ENCODE measurements at places on chromosomes 6 and 20. TPM values are rescaled to one million over a fixed set of nuclear protein-coding genes. Genes with fewer than 3 reads are reported as not detected.

SCAND1 gene
- total RNA-seq: 45.7 TPM

TP53INP2 gene
- 4.9 TPM for total RNA-seq

SNAP25 gene
- total RNA-seq: 3.6 TPM

GRM1 gene
- 0.08 TPM for total RNA-seq

WASF1 gene
- 14.1 TPM for total RNA-seq

GMNN gene
- total RNA-seq: 73.1 TPM

SAMD5 gene
- 11.2 TPM for total RNA-seq

KCNK16 gene
- not detected for total RNA-seq

SIRPB2 gene
- total RNA-seq: not detected

ZSCAN23 gene
- 5.6 TPM for total RNA-seq

PACRG gene
- 0.32 TPM for total RNA-seq

ADTRP gene
- 10.0 TPM for total RNA-seq

MROH8 gene
- 3.9 TPM for total RNA-seq

COL21A1 gene
- 59.2 TPM for total RNA-seq

HECA gene
- total RNA-seq: 21.7 TPM

ADAM33 gene
- total RNA-seq: 14.8 TPM

RFX6 gene
- 6.8 TPM for total RNA-seq

HLA-DOB gene
- not detected for total RNA-seq

MED20 gene
- 18.1 TPM for total RNA-seq

GRCh38 chr6:14804001-14804784 is 441.7 kb upstream of the JARID2 start:
- DNase-seq: no peak

- no peak for DNase-seq
Measured at GRCh38 chr20:10022625-10023024, 12.2 kb upstream of the ANKEF1 start.

DNA sequence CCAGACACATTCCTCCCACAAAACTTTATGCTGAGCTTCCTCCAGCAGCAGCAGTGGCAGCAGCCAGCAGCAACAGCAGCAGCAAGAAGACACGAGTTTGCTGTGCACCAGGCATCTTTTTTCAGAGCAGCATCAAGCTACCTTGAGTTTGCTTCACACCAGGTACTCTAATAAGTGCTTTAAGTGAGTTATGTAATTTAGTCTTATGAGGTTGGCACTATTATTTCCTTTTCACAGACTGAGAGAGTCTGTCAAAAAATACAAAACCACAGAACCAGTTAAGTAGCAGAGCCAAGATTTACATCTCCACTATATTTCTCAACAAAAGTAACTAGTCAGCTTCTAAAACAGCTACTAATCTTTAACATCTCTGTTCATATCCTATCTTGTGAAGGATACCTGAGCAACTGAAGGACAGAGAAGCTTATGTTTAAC is 23.7 kb downstream of the RANBP9 start:
- no peak for DNase-seq

- no peak for DNase-seq
Measured at GRCh38 chr6:161374971-161375873, 101.4 kb upstream of the AGPAT4 start.

- no peak for DNase-seq
Measured at GRCh38 chr6:132712366-132712765, 1.5 kb downstream of the VNN1 start.

DNA sequence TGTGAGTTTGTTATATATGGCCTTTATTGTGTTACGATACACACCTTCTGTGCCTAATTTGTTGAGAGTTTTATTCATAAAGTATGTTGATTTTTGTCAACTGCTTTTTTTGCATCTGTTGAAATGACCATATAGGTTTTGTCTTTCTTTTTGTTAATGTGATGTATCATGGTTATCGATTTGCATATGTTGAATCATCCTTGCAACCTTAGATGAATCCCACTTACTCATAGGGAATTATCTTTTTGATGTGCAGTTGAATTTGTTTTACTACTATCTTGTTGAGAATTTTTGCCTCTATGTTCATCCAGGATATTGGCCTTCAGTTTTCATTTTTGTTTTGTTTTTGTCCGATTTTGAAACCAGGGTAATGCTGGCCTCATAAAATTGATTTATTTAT is 45.7 kb upstream of the TPD52L1 start:
- no peak for DNase-seq

- no peak for DNase-seq
Measured at GRCh38 chr20:10939331-10939941, 265.6 kb upstream of the JAG1 start.

DNA sequence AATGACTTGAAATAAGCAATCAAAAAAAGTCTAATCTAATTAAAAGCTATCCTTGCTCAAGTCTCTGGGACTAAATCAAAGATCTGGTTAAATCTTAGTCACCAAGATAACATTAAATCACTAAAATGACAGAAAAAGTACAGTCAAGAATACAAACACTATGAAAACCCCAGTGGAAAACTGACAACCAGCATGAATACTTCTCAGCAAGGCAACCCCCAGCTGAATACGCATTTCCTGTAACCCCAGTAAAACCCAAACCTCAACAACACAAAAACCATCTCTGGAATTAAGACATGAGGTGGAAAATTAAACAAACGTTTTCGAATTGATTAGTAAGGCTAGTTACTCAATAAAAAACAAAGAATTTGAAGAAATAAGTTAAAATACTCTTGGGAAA is 23.7 kb upstream of the ZC3H12D start:
- DNase-seq: no peak

GRCh38 chr6:70813885-70814284 is 143.0 kb downstream of the B3GAT2 start:
- DNase-seq: no peak

DNA sequence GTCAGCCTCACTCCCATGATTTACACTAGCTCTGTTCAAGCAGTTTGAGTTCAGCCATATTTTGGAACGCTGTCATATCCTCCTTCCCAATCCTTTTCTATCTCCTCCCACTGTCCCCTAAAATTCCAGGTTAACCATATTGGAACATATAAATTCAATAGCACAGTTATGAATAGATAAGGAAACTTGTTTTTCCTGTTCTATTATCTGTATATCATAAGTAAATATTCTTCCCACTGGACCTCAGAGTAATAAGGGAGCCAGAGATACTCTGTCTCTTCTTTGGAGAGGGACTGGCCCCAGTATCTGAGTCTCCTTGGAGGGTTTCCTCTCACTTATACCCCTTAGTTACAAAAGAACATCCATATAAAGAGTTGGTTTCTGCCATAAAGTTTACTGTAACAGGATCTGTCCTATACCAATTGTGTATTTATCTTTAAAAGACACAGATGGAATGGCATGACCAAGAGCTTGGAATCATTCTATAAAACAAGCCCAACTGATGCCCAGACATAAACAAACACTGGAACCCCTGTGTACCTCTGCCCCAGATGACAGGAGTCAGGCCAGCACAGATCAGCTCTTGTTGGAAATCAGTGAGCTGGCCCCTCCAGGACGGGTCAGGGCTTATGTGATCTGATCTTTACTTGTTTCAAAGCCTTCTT is 67.1 kb downstream of the EPB41L2 start:
- no peak for DNase-seq

GRCh38 chr6:169783401-169783800 is 32.0 kb downstream of the ERMARD start:
- no peak for DNase-seq

GRCh38 chr6:162306616-162307015 is 420.9 kb downstream of the PRKN start:
- DNase-seq: no peak

GRCh38 chr6:109373762-109374161 is 8.5 kb downstream of the CD164 start:
- DNase-seq: no peak

GRCh38 chr20:62811720-62812119 is 5.1 kb upstream of the COL9A3 start:
- DNase-seq: no peak

GRCh38 chr20:47496118-47496517 is 5.6 kb upstream of the NCOA3 start:
- no peak for DNase-seq

- no peak for DNase-seq
Measured at GRCh38 chr20:3326779-3327521, 80.5 kb downstream of the DNAAF9 start.

DNA sequence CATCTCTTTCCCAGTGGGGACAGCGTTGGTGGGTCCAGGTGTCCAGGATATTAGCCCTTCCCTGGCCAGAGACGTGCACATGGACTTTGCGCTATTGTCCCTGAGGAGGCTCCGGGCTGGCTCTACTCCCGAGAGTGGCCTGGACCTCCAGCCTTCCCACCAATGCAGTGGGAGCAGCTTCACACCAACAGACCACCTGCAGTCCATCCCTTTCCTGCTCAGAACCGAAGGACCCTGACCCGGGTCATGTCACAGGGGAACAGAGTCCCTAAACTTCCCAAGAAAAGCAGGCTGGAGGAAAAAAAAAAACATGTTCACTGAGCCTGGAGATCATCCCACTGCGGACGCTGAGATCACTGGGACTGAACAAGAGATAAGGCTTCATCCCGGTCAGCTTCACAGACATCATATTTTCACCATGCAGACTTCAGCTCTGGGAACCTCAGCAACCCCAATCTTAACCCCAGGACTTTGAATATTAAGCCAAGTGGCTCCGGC is 18.3 kb downstream of the ZMYND8 start:
- DNase-seq: no peak

- peak; percentile 66 for DNase-seq
Measured at GRCh38 chr6:26158581-26159356, 71.5 kb downstream of the HFE start.

GRCh38 chr6:138263963-138264362 is 45.7 kb upstream of the PBOV1 start:
- no peak for DNase-seq

DNA sequence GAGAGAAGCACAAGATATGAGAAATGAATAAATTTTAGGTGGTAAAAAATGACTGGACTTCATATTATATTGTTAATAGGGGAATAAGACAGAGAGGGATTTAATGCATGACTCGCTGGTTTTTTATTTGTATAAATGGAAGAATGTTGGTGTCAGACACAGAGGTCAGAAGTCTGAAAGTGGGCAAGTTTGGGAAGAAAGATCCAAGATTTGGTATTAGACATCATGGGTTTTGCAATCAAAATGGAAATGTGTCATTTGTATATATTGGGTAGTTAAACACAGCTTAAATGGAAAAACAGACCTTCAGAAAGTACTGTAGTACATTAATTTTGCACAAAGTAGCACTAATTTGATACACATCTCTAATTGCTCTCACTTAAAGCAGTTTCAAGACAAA is 96.2 kb downstream of the EYA4 start:
- DNase-seq: no peak

DNA sequence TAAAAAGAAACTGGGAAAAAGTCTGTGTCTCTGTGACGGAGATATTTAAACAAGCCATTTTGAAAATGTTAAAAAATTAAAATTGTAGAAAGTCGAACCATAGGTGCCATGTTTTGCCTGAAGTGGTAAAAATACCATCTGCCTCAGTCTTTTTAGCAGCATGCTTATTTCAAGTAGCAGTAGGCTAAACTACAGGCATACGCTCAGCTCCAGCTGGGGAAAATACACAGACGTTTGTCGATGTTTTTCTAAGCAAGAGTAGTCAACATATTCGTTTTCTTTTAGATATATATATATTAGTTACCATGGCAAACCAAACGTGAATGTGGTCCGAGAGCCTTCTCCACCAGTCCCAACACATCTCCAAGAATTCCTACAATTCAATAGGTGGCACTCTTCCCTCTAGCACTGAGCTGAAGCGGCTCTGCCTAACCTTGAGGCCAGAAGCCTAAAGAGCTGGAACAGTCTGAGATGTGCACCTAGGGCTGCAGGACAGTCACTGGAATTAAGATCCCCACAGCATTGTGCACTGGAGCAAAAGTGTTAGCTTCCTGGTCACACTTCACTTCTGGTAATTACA is 70.2 kb upstream of the BEND3 start:
- DNase-seq: peak; percentile 49

DNA sequence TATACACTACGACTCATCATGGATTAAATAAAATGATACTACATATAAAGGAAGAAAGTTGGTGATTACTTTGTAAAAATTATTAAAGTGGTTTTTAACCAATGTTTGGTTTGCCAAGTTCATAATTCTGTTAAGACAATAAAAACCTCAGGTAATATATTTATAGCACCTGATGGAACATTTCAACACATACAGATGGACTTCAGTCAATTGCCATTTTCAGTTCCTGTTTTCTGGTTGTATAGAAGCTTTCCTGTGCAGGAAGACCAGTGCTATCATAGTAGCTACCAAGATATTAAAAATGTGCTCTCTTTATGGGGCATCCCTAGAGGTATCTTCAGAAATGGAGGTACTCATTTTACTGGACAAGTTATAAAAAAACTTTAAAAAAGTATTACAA is 1686.4 kb downstream of the GRIK2 start:
- no peak for DNase-seq

- peak; percentile 93 for DNase-seq
Measured at GRCh38 chr20:49482621-49483017, at the start of gene KCNB1. TSS of gene KCNB1 (minus strand) at chr20:49482668. CDS start at chr20:49482480, 188 bp downstream.

- no peak for DNase-seq
Measured at GRCh38 chr20:61659994-61660346, 405.7 kb downstream of the TAF4 start.

- peak; percentile 95 for DNase-seq
Measured at GRCh38 chr20:462199-462991, at the start of gene TBC1D20. TSS of gene TBC1D20 (minus strand) at chr20:462533. CDS start at chr20:462405, 128 bp downstream.

DNA sequence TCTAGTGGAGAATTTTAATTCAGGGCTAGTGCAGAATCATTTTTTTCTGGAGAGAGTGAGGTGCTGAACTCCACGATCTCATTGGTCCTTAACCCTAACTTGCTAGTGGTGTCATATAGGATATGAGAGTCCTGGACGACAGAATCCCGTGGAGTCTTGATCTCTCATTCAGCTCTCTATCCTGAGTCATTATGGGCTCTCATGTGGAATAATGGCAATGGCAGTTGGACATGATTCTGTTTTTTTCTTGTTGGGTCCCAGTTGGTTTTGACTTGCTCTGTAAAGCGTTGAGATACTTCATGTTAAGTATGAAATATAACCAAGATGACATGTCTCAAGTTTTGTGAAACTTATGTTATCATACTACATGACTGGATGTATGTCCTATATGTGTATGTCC is 6.3 kb upstream of the RNF144B start:
- DNase-seq: no peak

DNA sequence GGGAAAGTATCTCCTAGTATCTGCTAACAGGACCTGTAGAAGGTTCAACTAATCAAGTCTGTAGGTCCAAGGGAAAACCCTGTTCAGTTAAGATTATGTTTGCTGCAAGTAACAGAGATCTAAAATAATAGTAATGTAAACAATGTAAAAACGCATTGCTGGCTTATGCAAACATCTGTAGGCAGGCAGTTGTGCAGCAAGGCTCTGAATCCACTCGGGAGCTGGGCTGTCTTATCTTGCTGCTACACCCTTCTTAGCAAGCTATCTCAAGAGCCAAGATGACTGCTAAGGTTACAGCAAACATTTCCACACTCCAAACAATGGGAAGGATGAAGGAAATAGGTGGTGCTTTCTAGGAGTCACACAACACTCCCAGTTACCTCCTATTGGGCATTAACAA is 397.3 kb upstream of the NRSN1 start:
- DNase-seq: peak; percentile 55

- DNase-seq: no peak
Measured at GRCh38 chr6:22142856-22143255, 154.0 kb downstream of the PRL start.

GRCh38 chr6:111565326-111566221 is 40.1 kb downstream of the TRAF3IP2 start:
- peak; percentile 32 for DNase-seq

Measured in hepatocyte (in vitro differentiated cells).